ENCODE measurements at places on chromosomes 4 and X.

GRCh38 chr4:39900966-39901365 is 76.7 kb downstream of the PDS5A start:
- no peak for DNase-seq

DNA sequence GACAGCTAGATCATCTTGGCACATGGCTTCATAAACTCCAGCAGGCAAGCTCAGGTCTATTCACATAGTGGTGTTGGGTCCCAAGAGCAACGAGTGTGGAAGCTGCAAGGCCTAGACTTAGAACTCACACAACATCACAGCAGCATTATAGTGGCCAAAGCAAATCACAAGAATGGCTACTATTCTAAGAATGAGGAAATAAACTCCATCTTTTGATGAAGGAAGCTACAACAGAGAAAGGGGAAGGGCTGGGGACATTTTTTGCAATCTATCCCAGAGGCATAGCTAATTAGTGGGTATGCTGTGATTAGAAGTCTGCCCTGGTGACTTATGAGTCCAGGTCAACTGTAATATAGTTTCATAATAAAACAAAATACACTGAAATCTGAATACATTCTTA is 42.9 kb upstream of the TAB3 start:
- DNase-seq, result no peak

DNA sequence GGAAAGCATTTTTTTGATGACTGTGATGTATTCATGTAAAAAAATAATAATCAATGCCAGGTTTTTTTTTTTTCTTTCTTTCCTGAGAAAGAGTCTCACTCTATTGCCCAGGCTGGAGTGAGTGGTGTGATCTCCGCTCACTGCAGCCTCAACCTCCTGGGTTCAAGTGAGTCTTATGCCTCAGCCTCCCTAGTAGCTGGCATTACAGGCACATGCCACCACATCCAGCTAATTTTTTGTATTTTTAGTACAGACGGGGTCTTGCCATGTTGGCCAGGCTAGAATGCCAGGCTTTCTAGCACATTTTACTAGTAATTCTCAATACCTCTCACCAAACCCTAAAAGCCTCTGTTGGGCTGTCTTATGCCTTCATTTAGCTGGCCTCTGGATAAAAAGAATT is 25.7 kb downstream of the GPM6B start:
- no peak for DNase-seq

DNA sequence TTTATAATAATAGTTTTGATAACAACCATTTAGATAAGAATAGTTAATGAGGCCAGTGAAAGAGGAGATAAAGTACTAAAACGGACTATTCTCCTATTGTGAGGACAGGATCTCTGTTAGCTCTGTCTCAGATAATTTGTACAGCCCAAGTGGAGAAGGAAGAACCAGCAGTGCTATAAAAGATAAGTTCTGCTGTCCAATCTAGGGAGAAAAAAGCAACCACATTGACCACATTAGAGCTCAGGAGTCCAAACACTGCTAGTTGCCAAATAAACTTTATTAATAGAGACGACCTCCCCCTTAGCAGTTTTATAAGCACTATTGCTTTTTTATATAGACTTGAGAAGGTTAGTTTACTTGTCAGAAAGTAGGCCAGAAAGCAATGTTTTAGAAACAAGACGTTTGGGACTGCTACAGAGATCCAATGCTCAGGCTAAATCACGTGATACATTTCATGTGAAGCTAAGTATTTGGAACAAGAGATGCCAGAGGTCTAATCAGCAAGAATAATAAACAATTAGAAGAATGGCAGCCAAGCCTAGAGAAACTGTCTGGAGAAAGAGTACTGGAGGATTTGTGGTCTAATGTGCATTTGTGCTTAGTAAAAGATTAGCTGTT is 15.9 kb downstream of the IL15 start:
- no peak for DNase-seq

GRCh38 chr4:155543126-155543765 is 123.4 kb upstream of the GUCY1A1 start:
- DNase-seq, result no peak

DNA sequence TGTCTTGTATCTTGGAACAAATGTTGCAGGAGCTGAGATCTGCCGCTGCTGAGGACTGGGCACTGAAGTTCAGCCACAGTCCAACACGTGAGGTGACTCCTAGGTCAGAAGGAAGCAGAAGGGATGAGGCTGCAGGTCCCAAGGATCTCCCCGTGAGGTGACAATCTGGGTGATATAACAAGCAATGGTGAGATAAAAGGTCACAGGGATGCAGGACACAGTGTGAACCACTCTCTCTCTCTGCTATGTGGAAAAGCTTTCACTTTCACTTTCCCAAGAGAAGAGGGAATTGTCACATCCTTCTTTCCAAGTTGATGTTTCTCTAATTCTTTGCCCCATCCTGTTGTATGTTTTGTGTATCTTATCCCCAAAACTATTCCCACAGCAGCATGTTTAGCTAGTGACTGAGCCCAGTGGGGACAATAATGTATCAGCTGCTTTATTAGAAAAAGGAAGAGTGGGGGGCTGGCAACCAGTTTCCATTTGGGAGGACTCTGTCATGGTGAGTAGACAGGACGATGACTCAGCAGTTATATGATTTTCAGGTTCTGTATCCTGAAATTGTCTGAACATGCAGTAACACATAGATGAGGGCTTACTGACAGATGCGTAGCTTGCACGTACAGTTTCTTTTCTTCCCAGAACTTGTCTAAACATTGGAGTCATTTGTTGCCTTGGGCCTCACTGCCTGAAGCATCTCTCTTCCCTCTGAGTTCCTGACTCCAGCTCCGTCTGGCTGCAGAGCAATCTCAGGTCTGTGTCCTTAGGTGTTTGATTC is 1415.8 kb upstream of the TENM3 start:
- DNase-seq, result no peak

DNA sequence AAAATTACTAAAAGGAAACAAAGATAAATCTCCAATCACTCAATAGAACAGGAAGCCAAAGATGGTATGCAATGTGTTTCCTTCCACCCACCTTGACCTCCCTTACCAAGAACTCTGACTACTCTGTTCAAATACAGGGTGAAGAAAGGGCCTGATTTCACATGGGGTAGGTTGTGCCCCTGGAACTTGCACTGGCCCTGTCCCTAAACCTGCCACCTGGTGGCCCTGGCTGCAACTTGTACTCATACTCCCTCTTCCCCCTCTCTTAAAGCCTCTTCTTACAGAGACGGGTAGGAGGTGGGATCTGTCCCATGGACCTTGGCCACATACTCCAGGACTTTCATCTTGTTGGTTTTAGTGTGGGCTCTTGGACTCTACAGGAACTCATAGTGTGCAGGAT is 17.3 kb upstream of the TMEM185A start:
- DNase-seq, result no peak

DNA sequence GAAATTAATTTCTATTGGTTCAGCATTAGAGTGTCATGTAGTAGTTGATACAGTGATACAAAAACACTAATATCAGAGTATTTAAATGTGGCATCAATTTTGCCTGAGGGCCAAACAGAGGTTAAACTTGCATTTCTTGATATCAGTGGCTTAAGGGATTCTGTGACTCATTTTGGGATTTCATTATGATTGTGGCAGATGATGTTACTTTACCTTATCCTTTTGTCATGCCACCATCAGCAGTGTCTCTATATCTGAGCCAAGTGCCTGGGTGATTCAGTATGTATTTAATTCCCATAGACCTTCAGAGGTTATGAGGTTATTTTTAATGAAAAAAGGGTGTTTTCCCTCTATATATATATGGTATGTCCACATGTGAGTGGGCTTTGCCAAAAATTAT is 582.9 kb downstream of the ADGRL3 start:
- DNase-seq, result no peak

GRCh38 chrX:23851544-23851943 is 56.2 kb downstream of the APOO start:
- no peak for DNase-seq

DNA sequence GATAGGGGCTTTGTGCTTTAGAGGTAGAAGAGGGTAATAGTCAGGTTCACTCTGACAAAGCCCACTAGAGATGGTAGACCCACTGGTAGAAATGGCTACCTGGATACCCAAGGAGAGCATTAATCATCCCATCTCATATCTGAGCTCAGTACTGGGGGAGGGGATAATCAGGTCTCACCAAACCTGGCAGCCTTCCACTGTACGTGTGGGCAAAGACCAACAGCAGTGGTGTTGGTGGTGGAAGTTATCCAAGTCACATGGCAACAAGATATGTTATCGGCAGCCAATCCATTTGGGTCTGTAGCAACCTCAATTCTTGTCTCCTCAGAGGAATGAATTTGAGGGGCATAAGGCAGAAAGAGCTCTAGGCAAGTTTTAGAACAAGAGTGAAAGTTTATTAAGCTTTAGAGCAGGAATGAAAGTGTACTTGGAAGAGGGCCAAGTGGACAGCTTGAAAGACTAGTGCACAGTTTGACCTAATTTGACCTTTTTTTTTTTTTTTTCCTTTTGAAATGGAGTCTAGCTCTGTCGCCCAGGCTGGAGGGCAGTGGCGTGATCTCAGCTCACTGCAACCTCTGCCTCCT is 67.0 kb upstream of the CXCL13 start:
- no peak for DNase-seq

DNA sequence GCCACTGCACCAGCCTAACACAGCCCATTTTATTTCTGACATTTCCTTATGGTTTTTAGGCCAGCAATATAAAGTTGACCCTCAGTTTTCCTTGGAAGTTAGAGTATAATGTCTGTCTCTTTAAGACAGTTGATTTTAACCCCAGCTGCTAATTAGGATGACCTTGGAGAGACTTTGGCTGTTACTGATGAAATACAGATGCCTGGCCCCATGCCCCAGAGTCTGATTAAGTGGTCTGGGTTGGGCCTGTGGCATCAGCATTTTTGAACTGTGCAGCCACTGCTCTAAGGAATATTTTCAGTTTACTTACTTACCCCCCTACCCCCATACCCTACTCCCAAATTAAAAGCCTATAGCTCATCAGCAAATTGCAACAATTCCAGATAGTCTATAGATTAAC is 85.8 kb downstream of the DCLK2 start:
- DNase-seq, result no peak

- no peak for DNase-seq
Observed at GRCh38 chr4:163331629-163332376, 593 bp downstream of the NPY1R start.

DNA sequence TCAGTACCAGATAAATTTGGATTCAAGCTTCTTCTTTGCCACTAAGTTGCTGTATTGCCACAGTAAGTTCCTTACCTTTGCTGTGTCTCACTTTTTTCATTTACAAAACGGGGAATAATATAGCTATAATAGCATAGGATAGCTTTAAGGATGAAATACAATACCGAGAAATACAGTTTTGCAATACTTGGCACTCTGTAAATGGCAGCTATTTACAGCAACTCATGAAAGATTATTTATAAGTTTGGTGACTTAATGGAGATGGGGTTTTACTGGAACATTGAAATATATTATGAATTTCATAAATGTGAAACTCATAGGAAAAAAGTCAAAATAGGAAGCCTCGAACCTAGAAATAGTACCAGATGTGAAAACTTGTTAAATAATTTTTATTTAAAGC is 27.6 kb downstream of the ANXA10 start:
- no peak for DNase-seq

DNA sequence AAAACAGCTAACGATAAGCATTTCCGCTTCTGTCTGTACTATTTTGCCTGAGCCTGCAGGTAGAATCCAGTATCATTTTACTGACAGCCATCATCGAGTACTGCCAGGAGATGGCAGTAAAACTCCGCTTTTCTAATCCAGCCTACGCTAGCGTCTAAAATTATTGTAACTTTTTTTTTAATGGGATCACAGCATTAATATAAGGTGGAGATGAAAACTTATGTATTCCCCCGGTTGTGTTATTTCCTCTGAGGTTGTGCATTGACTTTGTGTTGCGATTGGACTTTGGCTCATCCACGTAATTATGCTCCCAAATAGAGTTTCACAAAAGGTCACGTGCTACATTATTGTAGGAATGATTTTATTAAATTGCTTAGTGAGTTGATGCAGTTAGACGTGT is 248.1 kb downstream of the C4orf33 start:
- DNase-seq, result no peak

DNA sequence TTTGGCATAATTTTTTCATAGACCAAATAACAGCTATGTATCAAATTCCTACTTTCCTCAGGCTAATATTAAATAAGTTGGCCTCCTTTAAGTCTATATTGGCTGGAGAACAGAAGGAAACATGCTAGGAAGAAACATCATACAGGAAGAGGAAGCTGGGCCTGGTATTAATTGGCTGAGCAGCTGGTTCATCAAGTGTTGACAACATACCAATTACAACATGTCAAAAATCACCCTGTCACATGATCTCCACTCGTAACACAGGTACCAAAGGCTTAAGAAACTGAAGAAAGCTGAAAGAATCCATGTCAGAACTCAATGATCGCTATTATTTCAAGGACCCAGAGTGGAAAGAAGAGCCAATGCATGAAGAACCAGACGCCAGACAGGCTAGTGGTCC is 10.5 kb downstream of the WDFY3 start:
- DNase-seq, result no peak

- DNase-seq, result no peak
Observed at GRCh38 chr4:4394644-4395043, 7.7 kb downstream of the NSG1 start.

DNA sequence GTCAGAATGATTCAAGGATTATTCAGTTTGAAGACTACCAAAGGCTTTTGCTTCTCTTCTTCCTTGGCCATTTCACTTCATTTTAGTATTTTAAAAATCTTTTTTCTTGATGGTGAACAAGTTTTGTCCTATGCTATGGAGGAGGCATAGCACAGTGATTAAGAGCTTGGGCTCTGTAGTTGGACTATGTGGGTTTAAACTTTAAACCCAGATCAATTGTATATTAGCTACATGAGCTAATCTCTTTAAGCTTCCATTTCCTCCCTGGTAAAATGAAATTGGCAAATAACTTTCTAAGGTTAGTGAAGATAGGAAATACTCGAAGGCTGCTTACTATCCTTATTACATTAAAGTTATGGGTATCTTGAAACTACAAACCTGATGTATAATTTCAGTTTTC is 23.8 kb upstream of the C4orf51 start:
- DNase-seq, result no peak

GRCh38 chr4:3615386-3616286 is 83.4 kb upstream of the LRPAP1 start:
- DNase-seq, result no peak

GRCh38 chrX:50470103-50471031 is at the start of gene DGKK:
Gene DGKK, minus strand, starts transcription at chrX:50470825. Its CDS starts 147 bp downstream, at chrX:50470678.
- DNase-seq, result no peak

- no peak for DNase-seq
Observed at GRCh38 chr4:80615099-80615498, 279.6 kb downstream of the CFAP299 start.

- no peak for DNase-seq
Observed at GRCh38 chr4:30822911-30823551, 102.9 kb downstream of the PCDH7 start.

DNA sequence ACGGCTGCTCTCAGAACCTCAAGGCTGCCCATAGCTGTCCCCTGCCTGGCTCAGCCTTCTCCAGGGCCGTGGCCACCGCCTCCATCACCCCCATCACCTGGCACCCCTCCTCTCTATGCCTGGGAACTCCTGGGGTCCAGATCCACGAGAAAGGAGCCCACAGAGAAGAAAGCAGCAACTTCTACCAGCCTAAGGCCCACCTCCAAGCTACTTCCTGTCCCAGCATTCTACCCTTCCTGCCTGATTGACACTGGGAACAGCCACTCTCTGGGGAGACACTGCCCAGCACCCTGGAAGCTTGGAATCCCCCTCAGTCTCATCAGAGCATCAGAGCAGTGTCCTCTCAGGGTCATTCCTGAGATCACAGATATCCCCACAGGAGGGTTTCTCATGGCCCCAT is 36.9 kb upstream of the PROM1 start:
- DNase-seq, result no peak

- no peak for DNase-seq
Observed at GRCh38 chrX:150502979-150503897, 65.2 kb upstream of the MTM1 start.

- DNase-seq, result no peak
Observed at GRCh38 chrX:123422875-123423274, 238.8 kb downstream of the GRIA3 start.
